Transverse colon (tissue), 4 donors: ENCODE measurements at places on chromosomes 7 and 10. TPM values are rescaled to one million over a fixed set of nuclear protein-coding genes. Genes with fewer than 3 reads are reported as not detected.

- no peak for DNase-seq
These were observed 292.4 kb downstream of the USP6NL start for GRCh38 chr10:11318826-11319598.

DNA sequence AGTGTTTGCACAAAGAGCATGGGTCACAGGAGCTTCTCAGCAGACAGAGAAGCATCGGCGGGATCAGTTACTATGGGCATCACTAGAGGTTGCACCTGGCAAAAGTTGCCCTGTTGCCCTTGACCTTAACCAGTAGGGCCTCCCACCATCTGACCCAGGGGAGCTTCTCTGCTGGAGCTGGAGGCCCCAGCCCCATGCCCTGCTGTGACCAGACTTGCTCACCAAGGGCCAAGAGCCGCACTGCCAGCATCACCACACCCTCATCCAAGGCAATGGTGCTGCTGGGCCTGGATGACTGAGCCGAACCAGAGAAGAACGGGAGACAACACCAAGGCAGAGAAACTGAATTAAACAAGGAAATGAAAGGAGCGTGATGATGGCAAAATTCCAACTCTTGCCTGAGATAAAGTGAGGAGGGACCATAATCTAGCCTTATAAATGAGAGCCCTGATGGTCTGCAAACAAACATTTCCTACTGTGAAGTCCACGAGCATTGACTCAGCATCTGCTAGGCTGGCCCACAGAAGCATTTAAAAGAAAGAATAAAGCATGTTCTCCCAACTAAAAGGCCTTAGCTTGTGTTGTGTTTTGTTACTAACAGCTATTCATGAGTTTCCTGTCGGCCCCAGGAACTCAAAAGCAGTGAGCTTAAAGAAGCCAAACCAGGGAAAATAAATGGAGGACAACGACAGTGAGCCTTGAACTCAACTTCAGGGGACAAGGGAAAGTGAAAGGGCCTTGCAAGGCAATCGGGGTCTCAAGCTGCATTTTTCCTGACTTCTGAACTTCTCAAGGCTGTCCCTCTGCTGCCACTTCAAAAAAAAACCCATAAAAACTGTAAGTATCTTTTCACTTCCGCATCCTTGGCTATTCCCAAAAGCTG lies 60.4 kb downstream of the AFAP1L2 start:
- DNase-seq: no peak

GRCh38 chr10:15202639-15203038 lies 34.1 kb upstream of the NMT2 start:
- DNase-seq: no peak

DNA sequence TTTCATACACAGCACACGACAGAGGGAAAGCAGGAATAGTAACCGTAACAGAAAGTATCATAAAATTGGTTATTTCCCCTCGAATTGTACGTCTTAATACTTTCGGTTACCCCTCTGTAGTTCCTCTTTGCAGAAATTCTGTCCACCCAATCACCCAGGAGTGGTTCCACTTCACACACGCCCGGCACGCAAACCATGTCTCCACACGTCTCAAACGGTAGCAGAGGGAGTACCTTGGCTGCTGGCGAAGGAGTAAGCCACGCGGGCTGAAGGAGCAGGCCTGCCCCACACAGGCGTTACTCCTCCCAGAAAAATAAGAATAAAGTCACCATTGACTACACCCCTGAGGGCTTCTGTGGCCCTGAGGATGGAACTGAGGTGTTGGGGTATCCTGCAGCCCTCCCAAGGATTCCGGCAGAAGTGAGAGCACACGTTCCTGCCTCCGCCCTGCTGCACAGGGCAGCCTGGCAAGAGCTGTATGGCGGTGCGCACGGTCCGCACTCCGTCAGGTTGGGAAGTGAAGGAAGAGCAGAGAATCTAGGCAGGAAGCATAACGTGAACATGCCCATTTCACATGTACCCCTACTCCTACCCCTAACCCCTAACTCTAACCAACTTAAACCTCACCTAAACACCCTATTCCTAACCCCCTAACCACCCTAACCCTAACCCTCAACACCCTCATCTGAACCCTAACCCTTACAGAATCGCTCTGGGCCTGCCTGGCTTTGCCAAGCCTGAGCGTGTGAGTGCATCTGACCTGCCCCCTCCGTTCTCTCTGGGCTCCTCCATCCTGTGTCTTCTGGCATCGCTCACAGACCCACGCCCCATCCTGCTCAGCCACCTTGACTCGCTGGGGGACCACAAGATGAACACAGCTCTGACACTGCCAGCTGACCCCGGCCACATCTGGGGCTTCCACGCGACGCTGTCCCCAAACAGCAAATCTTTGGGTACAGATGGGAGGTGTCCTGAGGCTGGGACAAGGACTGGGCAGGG lies 18.2 kb downstream of the GPR146 start:
- no peak for DNase-seq

DNA sequence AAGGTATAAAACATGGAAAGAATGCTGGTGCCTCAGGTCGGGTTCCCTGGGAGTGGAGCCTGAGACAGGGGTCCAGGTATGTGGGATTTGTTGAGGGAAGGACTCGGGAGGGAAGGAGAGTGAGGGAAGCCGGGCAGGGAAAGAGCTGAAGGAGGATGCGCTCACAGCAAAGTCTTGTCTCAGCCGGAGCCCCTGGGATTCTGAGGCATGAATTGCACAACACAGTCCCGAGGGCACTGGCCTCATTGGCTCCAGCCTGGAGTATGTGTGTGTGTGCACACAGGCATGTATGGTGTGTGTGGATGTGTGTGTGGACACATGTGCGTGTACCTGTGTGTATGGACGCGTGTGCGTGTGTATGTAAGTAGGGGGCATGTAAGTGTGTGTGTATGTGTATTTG lies 87.4 kb downstream of the WDFY4 start:
- no peak for DNase-seq

- no peak for DNase-seq
These were observed 253.6 kb upstream of the NPVF start for GRCh38 chr7:25481891-25482290.

DNA sequence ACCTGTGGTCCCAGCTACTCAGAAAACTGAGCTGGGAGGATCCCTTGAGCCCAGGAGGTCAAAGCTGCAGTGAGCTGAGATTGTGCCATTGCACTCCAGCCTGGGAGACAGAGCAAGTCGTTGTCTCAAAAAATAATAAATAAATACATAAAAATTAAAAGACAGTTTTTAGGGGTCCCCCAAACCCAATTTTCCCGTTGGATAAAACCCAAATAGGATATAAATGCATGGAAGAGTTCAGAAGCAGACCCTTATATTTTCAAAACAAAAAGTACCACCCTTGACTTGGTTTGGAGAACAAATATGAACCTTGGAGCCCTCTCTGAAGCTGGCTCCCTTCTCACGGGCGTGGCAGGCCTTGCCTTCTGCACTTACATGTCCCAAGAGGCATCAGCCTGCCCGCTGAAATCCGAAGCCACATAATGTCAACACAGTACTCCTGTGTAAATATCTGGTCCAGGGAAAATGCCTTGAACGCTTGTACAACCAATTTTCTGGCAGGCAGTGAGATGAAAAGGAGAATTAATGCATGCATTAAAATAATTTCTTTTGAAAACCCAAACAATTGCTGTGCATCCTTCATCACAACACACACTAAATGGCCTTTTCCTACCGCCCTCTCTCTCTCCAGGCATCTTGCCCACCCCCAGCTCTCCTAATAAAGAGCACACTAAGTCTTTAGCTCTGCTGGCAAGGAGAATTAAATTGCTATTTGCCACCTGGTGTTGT lies 46.4 kb upstream of the PARD3 start:
- DNase-seq: peak; percentile 78

GRCh38 chr10:73584737-73585136 lies 6.4 kb downstream of the USP54 start:
- no peak for DNase-seq

- DNase-seq: no peak
These were observed 66.4 kb downstream of the CDH23 start for GRCh38 chr10:71463111-71463510.

- DNase-seq: no peak
These were observed 19.0 kb downstream of the STEAP1 start for GRCh38 chr7:90173127-90173844.

DNA sequence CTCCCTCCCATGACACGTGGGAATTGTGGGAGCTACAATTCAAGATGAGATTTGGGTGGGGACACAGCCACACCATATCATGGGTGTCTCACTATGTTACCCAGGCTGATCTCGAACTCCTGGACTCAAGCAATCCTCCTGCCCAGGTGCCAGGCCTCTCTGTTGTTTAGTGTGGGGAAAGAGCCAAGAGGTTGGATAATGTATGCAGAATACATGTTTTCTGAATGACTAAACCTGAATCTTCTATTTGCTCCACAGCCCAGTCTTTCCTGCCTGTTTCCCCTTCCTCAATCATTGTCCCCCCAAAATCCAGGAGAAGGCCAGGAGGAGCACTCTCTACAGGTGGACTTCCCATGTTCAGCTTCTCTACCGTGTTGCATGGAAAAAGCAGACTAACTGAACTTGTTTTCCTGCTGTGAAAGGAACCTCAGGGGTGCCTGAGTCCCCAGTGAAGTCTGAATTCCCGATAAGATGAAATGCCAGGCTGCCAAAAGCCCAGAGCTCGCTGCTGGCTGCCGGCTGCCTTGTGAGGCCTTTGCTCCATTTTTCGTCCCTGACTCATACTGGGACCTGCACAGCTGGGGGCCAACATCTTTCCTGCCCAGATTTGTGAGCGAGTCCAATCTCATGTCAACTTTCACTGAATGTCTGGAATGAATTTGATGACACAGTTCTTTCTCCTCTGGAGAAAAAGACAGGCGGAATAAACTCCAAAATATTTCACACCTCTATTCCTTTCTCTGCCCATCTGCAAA lies 588.0 kb downstream of the CALN1 start:
- no peak for DNase-seq

DNA sequence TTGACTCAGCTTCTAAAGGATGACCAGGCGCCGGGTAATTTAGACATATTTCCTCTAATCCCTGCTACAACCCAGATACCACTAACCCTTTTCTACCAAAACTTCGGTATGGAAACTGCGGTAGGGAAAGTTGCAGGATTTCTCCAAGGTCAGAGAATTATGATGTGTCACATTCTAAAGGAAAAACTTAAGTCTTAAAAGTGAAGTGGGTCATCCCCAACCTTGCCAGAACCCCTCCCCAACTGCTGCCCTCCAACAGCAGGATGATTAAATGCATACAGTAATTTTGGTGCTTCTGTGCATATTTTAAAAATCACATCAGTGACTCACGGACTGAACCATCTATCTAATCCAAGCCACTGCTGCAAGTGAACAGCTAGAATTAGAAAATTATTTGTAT lies 52.7 kb downstream of the GRB10 start:
- DNase-seq: no peak

GRCh38 chr10:29725133-29725720 lies 90.5 kb upstream of the SVIL start:
- DNase-seq: peak; percentile 37

- no peak for DNase-seq
These were observed 207.1 kb upstream of the ETV1 start for GRCh38 chr7:14196555-14196954.

DNA sequence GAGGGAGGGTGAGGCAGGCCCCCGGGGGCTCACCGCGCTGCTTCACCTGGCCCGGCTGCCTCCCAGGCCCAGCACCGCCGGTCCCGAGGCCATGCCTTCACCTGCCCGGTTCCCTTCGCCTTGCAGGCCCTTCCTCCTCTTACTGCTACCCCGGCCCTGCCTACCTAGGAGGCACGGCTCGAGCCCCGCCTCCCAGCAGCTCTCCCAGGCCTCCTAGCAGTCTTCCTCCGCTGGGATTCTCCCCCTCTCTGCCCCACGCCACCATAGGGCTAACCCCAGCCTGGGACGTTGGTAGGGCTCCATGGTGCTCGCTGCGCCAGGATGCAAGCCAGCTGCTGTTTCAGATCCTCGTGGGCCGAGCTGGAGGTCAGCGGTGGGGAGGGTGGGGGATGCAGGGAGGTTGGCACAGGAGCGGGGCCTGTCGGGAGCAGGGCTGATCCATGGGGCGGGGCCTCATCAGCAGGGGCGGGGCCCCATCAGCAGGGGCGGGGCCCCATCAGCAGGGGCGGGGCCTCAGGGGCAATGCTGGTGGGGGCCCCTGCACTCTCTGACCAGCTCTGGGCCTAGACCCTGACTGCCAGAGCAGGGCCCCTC lies 63.3 kb downstream of the RASGEF1A start:
- DNase-seq: no peak

GRCh38 chr7:52741670-52742290 lies 293.7 kb upstream of the POM121L12 start:
- DNase-seq: no peak

- no peak for DNase-seq
These were observed 130.2 kb upstream of the CTTNBP2 start for GRCh38 chr7:118003476-118003875.

DNA sequence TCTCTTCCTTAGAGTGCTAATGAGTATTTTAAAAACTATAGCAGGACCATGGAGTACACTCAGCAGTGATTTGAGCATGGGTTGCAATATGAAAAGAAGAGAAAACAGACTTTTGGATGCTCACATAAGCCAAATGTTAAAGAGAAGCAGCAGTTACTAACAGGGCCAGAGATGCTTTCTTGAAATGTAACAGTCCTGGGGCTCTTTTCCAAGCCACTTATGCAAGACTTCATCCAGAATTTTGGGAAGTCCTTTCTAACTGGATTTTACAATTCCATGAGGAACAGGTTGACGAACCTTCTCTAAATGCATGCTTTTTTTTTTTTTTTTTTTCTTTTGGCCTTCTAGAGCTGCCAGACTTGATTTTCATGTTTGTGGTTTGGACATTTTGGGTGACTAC lies 282.0 kb downstream of the SEC23IP start:
- DNase-seq: no peak

DNA sequence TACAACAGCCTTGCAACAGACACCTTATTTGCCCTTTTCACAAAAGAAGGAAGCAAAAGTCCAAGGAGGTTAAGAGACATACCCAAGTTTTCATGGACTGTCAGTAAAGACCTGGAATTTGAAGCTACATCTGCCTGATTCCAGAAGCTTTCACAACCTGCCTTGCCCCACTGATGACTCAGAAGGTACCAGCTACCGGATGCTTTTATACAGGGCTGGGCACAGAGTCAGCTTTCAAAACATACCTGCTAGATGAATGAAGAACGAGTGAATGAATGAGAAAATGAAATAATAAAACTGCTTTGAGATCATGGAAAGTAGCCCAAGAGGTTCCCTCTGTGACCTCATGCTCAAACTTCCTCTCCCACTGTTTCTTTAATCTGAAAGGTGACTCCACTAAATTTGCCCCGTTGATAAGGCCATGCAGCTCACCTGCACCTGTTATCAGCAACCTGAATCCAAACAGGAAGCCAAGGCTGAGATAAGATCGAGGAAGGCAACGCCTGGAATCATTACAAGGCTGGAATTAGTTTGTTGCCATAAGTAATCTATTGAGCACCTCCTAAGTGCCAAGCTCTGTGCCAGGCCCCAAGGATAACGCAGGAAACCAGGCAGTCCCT lies 151.5 kb downstream of the WDR11 start:
- peak; percentile 37 for DNase-seq

GRCh38 chr7:144885478-144885877 lies 49.6 kb upstream of the TPK1 start:
- DNase-seq: no peak

GRCh38 chr10:11098666-11099065 lies 81.0 kb downstream of the CELF2 start:
- no peak for DNase-seq

Gene MYL10
- total RNA-seq: not detected

Gene NEUROG3
- 8.2 TPM for total RNA-seq

Gene MET
- total RNA-seq: 22.9 TPM

Gene ZNF736
- total RNA-seq: 10.9 TPM

Gene IDI1
- 31.1 TPM for total RNA-seq

Gene NRCAM
- 0.60 TPM for total RNA-seq

Gene DGKI
- not detected for total RNA-seq

Gene SFTPA1
- total RNA-seq: not detected

Gene PAX4
- not detected for total RNA-seq
